ENCODE measurements at places on chromosomes 6 and 20.

DNA sequence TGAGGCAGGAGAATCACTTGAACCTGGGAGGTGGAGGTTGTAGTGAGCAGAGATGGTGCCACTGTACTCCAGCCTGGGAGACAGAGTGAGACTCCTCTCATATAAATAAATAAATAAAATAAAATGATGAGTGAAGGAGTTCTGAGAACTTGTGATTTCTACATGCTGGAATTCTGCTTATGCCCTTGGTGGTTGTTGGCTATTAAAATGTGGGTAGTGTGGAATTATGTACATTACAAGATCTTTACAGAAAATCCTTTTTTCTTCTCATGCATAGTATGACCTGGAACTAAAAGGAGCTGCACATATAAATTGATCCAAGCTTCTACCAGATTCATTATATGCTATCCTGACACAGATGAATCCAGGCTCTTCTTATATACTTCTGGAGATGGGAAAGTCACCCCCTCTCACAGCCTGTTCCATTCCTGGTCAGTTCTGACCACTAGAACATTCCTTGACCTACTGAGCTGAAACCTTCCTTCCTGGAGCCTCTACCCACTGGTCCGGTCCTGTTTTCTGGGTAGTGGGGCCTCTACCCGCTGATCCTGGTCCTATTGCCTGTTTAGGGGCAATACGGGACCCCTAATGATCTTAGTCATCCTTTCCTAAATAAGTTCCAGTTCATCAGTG is 37.7 kb upstream of the TAF8 start:
- DNase-seq, result no peak

GRCh38 chr6:124373386-124373785 is 569.7 kb downstream of the NKAIN2 start:
- no peak for DNase-seq

GRCh38 chr6:41705996-41706835 is 29.2 kb downstream of the TFEB start:
- DNase-seq, result peak; percentile 67

GRCh38 chr20:4904127-4904860 is 97.0 kb downstream of the SLC23A2 start:
- DNase-seq, result no peak

- peak; percentile 34 for DNase-seq
These were observed 194.9 kb downstream of the PHACTR1 start for GRCh38 chr6:12911427-12911826.

DNA sequence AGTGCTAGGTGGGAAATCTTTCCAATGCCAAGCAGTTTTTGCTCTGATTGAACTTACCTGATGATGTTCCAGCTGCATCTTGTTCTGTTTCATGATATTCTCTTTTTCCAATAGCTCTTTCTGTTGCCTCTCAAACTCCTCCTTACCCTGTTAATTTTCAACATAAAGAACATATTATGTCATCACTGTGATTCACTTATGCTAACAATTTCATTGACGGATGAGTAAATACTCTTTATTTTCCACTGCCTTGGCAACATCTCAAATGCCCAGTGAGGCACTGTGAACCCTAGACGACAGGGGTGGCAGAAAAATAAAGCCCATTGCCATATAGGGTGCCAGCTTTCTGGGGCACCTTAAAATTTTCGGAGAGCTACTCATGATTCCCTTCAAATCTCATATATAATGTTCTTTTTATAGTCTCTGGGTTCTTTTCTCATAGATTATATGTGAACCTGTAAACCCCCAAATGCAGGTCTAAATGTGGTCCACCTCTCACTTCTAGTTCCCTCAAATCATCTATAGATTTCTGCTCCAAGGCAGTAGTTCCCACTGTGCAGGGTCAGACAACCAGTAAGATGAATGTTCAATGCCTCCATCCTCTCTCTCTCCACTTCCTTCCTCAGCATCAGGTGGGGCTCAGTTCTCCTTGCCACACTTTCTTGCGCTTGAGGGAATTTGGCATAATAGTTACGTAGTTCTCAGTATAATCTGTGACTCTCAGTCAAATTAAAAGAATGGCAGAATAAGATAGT is 44.1 kb downstream of the NEDD9 start:
- DNase-seq, result peak; percentile 49

DNA sequence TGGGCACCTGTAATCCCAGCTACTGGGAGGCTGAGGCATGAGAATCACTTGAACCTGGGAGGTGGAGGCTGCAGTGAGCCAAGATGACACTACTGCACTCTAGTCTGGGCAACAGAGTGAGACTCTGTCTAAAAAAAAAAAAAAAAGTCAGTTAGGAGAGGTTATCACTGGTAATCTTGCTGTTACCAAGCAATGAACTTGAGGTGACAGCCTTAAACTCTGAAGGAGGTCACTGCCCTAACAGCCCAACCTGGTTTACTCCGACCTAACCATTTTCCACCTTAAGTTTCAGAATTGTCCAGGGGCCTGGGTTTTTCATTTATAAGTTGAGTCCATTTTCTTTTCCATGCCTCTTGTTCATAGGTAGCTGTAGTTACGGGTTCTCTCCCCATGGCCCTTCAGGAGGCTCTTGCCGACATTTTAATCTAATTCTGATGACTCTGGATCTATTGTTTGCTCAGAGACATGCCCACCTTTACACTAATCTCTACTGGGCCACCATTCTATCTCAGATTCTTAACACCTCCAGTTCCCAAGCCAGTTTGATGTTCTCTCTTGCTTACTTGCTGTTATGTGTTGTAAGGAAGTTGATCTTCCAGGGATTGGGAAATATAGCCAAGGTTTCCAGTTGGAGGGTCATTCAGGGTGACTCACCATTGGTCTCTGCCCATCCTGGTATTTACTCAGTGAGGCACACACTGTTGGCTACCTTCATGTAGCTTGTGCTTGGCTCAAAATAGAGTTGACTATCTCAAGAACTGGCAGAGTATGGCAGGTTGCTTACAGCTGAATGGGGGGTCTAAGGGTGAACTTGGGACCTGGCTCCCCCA is 29.1 kb downstream of the SHLD1 start:
- peak; percentile 21 for DNase-seq

DNA sequence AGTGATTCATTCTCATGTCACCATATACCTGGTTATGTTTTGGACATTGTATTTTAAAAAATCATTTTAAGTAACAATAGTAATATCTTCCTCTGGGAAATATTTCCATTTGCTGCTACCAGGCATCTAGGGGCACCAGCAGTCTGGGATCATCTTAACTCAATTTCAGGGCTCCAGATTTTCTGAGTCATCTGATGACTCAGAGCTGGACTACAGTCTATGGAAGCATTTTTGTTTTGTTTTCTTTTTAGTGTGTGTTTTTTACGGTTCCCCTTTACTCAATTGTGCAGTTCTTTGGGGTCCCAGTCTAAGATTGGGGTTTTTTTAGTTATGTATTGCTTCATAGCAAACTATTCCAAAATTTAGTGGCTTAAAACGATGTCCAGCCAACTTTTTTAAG is 5.7 kb upstream of the FKBP5 start:
- peak; percentile 43 for DNase-seq

GRCh38 chr20:23187751-23188150 is 101.6 kb upstream of the CD93 start:
- no peak for DNase-seq

- DNase-seq, result no peak
These were observed 213.3 kb upstream of the SSTR4 start for GRCh38 chr20:22821796-22822195.

- peak; percentile 22 for DNase-seq
These were observed 20.1 kb upstream of the RNGTT start for GRCh38 chr6:88983532-88983931.

DNA sequence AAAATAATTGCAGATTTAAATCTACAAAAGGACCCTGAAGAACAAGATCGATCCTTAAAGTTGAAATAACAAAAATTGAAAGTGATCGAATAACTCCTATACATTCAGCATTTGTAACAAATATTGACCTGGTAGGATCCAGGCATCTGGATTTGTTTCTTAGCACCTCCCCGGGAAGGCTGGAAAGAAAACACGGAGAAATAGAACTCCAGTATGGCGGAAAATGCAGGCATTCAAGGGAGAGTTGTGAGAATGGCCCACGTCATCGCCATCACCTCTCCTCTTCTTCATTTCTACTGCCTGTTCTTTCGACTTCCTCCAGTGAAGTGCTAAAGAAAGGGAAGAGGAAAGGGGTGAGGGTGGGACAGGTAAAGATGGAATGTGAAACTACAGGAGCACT is 242.3 kb upstream of the TFAP2D start:
- no peak for DNase-seq

DNA sequence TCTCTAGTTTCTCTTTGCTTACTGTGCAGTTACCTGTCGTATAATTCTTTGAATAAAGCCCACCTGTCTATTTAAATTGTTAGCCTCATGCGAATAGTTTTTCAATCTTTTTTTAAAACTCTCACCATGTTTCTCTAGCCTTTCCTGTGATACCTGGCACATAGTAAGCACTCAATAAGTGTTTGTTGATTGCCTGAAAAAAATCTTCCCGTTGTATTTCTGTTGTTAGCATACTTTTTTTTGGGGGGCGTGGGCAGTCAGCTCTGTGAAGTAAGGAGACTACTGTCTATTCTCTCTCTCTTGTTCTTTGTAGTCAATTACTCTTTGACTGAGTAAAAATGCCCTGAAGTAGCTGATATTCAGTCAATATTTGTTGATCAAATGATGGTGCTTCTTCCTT is 205.8 kb downstream of the CDKAL1 start:
- no peak for DNase-seq

DNA sequence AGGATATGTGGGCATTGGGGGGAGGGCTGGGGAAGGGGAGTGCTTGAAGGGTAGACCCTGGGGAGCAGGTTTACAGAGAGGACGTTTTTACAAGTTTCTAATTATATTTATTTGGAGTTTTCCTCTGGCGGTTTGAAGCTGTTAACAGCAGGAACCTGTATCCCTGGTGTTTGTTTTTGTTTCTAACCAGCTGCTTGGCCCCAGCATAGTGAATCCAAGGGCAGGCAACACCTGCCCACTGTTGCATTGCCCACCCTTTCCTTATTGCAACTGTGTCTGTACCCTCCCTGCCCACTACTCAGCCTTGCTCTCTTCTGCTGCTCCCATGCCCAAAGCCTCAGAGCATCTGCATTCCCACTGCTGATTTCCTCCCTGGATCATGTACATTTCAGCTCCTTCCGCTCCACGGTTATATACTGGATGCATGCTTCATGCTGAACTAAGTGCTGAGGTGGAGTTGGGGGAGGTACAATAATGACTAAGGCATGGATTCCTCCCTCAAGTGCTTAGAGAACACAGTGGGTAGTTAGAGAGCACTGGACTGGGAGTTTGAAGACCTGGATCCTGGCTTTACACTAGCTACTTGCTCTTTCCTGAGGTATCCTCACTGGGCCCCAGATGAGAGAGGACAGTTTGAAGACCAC is 6.0 kb downstream of the SCUBE3 start:
- DNase-seq, result peak; percentile 49

DNA sequence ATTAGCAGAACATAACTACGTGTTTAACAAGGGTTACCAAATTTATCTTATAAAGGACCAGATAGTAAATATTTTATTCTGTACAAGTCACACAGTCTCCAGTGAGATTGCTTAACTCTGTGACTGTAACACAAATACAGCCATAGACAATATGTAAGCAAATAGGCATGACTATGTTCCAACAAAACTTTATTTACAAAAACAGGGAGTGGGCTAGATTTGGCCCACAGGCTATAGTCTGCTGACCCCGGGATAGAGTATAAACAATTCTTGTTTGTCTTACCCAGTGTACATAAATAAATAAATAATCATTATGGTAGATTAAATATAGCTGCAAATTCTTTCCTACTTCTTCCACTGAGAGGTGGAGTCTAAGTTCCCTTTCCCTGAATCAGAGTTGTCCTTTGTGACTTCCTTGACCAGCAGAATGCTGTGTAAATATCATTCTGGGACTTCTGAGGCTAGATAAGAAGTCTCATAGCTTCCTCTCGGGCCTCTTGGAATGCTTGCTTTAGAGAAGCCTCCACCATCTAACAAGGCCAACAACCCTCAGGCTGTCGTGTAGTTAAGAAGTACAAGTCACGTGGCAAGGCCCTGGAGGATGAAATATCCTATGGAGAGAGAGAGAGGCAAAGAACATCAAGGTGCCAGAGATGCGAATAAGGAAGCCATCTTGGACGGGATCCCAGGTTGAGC is 59.1 kb upstream of the TMEM244 start:
- DNase-seq, result peak; percentile 1

DNA sequence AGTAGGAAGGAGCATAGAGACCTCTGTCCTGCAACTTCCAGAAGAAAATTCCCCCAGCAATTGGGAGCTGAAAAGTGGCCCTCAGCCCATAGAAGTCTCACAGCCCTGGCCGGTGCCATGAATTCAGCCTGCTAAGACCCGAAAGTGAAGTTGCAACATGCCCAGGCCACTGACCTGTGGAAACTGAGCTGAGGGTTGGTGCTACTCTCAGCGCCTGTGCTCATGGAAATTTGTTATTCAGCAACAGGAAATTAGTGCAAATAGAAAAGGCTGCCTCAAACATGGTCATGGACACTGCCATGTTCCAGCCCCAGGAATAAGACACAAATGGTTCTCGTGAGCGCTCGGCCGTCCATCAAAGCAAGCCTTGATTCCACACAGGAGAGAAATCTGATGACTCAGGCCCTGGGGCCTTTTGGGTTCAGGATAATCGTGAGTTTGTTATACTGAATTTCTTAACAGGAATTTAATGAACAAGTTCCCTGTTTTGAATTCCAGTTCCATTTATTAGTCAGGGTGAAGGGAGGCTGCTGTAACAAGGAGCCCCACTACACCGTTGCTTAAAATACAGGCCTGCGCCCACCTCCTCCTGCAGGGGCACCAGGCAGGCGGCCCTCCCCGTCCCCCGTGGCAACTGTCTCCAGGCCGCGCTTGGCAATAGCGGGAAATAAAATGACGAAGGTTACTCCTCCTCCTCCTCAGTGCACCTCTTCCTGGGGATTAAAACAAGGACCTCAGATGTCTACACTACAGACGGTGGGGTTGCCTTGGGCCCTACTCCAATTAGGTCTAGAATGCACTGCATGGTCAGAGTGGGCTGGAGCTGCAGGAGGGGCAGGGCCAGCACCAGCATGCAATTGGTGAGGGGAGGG is 152.9 kb downstream of the ERMARD start:
- DNase-seq, result no peak

DNA sequence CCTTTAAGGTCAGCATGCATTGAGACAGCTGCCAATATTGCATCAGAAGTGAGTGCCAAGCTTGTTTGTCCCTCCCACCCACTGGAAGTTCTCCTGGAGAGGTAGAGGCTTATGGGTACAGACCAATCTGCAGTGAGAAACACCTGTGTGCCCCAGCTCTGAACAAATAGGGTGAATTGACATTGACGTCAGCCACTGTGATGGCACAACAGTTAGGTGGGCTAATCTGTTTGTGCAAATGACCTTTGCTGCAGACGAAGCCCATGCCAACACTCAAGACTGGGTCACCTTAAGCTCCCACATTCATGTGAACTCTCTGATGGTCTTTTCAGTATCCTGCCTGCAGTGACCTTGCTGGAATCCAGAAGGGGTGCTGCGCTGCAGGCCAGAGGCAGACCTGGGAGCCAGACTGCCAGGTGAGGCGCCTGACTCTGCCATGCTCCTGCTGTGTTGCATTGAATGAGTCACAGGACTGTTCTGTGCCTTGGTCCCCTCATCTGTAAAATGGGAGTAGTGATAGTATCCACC is 99.9 kb downstream of the ALDH8A1 start:
- no peak for DNase-seq

All from fibroblast of skin of right biceps (primary cell).